Hypothalamus (tissue), 51 donors: ENCODE measurements at places on chromosomes 1 and 21.

GRCh38 chr1:22600817-22601605 is 35.4 kb upstream of the C1QA start:
- DNase-seq = no peak

DNA sequence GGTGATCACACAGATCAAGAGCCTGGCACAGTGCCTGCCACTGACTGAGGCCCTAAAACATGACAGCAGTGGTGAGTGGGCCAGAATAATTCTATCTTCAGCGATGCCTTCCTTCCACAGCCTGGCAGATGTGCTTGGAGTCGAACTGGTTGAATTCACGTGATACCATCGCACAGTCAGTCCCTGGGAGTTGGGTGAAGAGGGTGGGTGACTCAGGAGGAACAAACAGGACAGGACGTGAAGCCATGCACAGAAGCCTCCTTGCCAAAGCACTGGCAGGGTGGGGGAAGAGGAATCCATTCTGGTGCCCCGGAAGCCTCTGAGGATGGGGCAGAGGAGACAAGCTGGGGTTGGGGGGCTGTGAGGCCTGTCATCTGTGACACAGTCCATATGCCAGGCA is 80.3 kb upstream of the WNT4 start:
- DNase-seq = no peak

DNA sequence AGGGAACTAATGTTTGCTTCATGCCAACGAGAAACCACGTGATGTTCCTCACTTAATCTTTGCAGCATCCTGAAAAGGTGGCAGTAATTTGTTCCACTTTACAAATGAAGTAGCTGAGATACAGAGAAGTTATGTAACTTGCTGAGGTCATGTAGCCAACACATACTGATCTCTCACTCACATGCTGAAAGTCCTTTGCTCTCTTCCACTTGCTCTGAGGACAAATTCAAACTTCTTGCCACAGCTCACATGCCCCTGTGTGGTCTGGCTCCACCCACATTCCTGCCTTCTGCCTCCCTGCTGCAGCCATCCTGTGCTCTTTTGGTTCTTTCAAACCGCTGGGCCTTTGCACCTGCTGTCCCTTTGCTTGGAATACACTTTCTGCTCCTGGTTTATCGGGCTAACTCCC is 55.4 kb downstream of the TMCO4 start:
- no peak for DNase-seq

GRCh38 chr1:23691499-23692307 is at the start of gene RPL11:
RPL11 (plus strand) TSS chr1:23691806; CDS start chr1:23691824, 18 bp downstream.
- peak; percentile 95 for DNase-seq

DNA sequence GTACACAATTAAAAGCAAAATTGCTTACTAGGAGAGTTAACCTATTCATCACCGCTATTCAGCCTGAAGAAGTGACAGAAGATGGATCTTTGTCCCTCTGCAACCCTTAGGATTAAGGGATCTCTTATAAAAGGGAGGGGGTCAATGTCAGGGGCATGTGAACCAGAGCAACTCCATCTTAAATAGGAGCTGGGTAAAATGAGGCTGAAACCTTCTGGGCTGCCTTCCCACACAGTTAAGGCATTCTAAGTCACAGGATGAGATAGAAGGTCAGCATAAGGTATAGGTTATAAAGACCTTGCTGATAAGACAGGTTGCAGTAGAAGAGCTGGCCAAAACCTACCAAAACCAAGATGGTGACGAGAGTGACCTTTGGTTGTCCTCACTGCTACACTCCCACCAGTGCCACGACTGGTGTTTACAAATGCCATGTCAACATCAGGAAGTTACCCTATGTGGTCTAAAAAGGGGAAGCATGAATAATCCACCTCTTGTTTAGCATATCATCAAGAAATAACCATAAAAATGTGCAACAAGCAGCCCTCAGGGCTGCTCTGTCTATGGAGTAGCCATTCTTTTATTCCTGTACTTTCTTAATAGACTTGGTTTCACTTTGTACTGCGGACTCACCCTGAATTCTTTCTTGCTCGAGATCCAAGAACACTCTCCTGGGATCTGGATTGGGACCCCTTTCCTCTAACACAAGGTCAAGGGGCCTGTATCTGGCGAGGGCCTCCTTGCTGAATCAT is 35.3 kb upstream of the NEK2 start:
- DNase-seq = no peak

DNA sequence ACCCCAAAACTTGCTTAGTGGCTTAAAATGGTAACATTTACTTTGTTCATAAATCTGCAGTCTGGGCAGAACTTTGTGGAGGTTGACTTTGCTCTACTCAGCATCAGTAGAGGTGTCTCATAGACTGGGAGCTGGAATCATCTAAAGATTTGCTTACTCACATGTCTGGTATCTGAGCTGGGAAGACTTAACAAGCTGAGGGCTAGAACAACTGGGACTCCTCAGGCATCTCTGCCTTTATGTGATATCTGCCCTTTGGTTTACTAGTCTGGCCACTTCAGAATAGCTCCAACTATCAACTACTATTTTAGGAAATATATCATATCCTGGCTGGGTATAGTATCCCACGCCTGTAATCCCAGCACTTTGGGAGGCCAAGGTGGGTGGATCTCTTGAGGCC is 82.5 kb downstream of the C4BPA start:
- DNase-seq = no peak

DNA sequence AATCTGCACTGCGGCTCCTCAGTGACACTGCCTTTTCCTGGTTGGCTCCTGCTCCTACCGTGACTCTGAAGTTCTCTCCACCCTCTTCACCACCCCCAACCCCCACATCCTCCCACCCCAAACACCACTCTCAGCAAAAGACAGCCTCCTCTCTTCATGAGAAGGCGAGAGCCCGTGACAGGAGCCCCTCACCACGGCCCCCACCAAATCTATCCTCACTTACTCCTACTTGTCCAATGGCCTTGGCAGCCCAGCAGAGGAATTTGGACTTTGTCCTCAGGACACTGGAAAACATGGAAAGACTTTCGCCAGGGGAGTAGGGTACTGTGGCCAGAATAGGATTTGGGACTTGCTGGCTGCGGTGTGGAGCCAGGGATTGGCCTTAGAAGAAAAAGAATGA is 6.9 kb downstream of the TMEM125 start:
- DNase-seq = no peak

GRCh38 chr1:205983925-205984725 is 19.1 kb downstream of the RAB7B start:
- no peak for DNase-seq

- no peak for DNase-seq
Observed at GRCh38 chr1:110462093-110462492, 11.1 kb downstream of the PROK1 start.

- no peak for DNase-seq
Observed at GRCh38 chr1:23629708-23630290, 61.8 kb upstream of the RPL11 start.

- no peak for DNase-seq
Observed at GRCh38 chr1:3998086-3998485, 98.0 kb upstream of the C1orf174 start.

GRCh38 chr1:15758953-15759661 is 512 bp downstream of the FBLIM1 start:
- DNase-seq = no peak

DNA sequence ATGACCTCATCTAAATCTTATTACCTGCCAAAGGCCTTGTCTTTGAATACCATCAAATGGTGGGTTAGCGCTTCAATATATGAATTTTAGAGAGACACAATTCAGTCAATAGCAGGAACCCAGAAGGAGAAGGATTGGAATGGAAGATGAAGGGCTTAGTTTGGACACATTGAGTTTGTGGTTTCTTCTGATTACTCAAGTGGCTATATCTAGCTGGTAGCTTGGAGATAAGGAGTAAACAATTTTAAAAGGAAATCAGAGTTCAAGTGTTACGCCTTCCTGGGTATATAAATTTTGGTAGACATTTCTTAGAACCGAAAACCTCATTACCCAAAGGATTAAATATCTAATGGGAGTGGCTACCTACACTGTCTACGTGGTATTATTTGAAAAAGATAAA is 80.2 kb downstream of the RGS2 start:
- no peak for DNase-seq

GRCh38 chr1:43987159-43987902 is 4.1 kb upstream of the CCDC24 start:
- DNase-seq = no peak

- DNase-seq = no peak
Observed at GRCh38 chr1:41955461-41956159, 36.9 kb upstream of the HIVEP3 start.

- no peak for DNase-seq
Observed at GRCh38 chr1:233006541-233006973, 56.1 kb downstream of the NTPCR start.

DNA sequence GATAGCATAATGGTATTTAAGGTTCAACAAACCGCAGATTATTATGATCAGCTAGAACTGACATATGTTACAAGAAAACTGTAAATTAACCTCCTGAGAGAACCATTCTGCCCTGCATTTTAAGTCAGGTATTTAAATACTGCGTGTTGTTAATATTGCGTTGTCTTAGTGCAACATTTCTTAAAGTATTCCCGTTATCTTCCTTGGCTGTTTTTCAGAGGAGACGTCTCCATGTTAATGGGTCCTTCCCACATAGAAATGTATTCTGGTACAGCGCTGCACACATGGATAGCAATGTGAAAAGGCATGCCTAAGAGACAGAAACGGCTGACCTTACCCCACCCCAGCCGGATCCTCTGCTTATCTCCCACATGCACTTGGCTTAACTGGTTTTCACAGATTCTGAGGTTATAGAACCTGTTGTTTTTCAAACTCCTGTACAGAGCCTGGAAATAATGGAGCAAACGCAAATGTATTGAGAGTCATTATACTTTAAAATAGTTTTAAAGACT is 22.8 kb upstream of the DEGS1 start:
- no peak for DNase-seq

DNA sequence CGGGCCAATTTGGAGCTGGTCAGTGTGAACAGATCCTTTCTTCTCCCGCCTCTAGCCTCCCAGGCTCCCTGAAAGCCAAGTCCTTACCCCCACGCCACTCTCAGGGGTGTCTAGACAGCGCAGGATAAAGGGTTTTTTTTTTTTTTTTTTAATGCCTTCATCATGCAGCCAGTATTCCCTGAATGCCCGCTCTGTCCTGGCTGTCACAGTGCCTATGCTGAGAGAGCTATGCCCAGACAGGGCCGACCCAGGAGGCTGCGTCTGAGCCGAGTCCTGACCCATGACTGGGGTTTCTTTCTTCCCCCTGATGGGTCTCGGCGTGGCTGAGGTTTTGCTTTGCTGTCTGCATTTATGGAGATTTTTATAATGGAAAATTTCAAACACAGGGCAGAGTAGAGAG is 18.3 kb downstream of the SPSB1 start:
- no peak for DNase-seq

GRCh38 chr1:25815208-25816111 is 4.3 kb upstream of the MTFR1L start:
- no peak for DNase-seq

- no peak for DNase-seq
Observed at GRCh38 chr1:247332215-247332622, 552 bp upstream of the ZNF496 start.

DNA sequence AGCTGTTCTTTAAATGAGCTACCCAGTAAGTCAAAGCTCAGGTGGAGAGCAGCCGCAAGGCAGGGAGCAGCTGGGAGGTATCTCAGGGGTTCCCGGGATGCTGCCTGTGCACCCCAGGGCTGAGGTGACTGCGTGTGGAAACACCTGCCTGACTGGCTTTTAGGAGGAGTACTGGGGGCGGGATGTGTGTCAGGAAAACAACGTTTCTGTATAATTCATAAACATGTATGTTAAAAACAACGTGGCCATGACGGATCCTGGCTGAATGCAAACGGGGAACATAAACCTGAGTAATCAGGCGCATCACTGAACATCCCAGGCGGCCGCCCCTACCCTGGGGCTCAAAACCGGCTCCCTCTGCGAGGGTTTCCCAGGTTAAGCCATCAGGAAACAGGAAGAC is 1.5 kb downstream of the C1orf159 start:
- DNase-seq = no peak

GRCh38 chr1:200291106-200291505 is 118.7 kb downstream of the ZNF281 start:
- DNase-seq = no peak

DNA sequence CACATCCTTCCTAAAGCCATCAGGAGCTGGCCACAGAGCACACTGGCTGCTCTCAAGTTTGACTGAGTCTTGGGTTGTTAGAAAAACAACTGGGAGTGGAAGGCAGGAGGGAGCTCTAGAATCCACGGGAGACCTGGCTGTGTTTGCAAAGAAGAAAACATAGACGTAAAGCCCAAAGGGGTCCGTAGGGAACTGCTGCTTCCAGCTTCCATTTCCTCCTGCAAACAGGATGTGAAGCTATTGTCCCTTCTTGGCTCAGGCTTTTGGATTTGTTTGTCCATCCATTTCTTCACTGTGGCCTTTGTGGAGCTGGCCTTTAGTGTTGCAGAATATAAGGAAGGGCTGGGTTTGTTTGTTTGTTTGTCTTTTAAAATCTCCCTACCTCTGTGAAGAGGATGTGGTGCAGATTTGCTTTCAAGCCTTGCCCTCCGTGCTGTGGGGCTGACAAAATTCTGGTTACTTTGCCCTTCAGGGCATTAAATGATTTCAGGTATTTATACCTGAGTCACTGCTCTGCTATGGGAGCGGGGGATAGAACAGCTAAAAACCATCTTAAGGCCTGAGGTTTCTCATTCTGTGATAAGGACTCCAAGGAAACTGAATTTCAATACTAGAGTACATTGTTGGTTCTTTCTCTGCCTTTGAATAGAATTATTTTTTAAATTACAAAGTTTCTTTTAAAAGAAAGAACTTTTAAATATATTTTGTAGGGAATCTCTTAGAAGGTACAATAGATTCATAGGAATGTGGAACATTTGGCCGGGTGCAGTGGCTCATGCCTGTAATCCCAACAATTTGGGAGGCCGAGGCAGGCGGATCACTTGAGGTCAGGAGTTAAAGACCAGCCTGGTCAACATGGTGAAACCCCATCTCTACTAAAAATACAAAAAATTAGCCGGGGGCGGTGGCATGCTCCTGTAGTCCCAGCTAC is 74.3 kb downstream of the MPZL1 start:
- DNase-seq = no peak

DNA sequence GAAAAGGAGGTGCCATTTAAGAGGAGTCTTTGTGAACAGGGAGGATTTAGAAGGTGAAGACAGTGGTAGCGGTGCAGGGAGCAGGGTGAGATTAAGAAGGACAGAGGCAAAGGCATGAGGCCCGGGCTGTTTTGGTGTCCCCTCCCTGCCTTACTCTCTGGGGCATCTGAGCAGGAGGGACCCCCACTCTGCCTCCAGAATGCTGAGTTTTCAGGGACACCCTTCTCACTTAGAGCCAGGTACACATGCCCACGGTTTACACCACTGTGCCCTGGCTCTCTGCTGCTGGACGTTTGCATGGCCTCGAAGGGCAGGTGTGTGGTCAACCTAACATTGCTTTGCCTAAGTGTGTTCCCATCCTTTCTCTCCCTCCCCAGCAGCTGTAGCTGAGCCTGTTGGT is 20.5 kb upstream of the PARP1 start:
- DNase-seq = no peak
